ENCODE measurements at places on chromosomes 6 and 20. TPM values are rescaled to one million over a fixed set of nuclear protein-coding genes. Genes with fewer than 3 reads are reported as not detected.

- no peak for DNase-seq
Measured at GRCh38 chr6:43687079-43687436, 533 bp downstream of the MRPS18A start.

DNA sequence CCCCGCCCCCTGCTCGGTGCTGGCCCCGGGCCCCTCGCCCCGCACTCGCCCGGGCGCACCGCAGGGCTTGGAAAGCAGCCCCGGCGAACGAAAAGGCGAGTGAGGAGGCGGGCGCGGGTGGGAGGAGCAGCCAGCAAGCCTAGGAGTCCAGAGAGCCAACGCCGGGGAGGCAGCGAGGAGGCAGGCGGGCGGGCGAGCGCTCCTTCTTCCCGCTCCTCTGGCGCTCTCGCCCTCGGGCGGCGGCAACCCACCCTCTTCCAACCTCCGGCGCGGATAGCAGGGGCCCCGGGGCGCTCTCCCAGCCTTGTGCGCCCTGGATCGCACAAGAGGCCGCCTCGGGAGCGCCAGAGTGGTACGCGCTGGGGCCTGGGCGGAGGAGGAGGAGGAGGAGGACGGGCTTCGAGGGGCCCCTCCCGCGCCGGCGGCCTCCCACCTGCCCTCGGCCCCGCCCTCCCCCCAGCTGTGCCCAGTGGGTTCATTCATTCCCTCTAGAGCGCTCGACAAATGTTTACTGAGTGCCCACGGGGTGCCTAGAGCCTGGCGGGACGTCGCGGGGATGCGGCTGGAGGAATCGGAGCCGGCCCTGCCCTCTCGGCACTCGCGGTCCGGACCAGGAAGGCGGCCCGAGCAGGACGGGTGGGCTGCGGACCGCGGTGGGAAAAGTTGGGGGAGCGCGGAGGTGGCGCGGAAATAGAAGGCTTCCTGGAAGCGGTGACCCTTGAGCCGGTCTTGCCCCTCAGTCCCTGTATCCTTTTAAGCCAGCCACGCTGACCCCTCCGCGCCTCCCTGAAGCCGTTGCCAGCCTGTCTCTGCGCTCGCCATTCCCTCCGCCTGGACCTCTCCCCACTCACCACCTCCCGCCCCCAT is at the start of gene BMP7:
Gene BMP7 (minus strand): TSS at position 351 of the 867 bp plus-strand sequence. CDS start 519 bp downstream, outside the sequence.
- DNase-seq, result peak; percentile 36

GRCh38 chr20:41078329-41078728 is 49.7 kb downstream of the TOP1 start:
- peak; percentile 51 for DNase-seq

- no peak for DNase-seq
Measured at GRCh38 chr6:11258260-11259237, 26.1 kb upstream of the NEDD9 start.

- DNase-seq, result no peak
Measured at GRCh38 chr20:11110535-11110934, 436.7 kb upstream of the JAG1 start.

DNA sequence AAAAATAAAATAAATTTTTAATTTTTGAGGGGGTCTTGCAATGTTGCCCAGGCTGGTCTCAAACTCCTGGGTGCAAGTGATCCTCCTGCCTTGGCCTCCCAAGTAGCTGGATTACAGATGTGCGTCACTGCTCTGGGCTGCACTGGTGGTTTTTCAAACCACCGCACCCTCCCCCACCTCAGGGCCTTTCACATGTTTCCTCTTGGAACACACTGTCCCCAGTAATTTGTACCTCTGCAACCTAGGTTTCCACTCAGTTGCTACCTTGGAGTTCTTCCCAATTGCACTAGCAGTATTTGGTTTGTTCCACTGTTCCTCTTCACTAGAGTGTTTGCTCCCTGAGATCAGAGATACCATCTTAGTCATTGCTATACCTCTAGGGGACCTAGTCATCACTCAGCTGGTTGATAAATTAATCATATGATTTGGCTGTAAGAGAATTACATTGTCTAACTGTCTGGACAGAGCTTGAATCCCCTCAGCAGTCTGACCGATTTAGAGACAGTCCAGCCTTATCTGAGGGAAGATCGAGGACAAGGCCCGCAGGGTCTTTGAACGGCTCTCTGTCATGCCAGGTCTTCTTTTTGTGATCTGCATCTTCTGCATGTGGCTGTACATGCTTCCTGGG is 32.0 kb downstream of the CEP43 start:
- no peak for DNase-seq

DNA sequence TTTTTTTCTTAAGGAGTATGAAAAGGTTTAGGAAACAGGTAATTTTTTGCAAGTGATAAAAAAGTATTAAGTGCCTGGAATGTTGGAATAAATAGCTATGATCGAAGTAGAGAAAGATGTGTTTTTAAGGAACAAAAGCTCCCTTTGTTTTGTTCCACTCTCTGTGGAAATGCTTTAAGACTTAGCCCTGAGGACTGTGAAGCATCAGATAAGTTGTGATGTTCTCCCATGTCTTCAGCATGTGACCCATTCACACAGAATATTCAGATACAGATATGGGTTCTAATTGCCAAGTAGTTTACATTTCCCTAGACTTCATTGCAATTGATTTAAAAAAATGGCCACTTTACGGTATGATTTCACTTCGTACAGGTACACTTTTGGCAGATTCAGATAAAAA is 80.6 kb downstream of the KCNQ5 start:
- no peak for DNase-seq

DNA sequence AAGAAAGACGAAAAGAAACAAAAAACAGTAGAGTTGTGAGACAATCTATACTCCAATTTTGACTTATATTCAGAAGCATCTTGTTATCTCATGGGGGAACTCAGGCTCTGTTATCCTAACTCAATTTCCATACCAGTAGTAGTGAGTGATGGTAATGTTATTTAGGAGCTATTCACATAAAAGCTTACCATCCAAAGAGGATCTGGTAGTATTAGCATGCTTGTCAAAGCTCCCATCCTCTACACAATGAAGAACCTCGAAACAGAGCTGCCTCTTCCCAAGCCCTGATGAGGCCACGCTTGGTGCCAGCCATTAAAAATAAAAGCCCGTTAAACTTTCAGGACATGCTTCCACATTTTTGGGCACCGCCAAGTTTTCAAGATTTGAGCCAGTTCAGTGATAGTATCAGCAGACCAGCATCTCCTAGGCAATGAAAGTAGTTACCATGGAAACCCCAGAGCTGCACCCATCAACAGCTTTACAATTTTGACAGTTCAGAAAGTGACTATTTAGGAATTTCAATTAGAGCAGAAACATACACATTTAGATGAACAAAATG is 173.3 kb downstream of the CD83 start:
- DNase-seq, result no peak

GRCh38 chr20:44856442-44856841 is 29.1 kb upstream of the YWHAB start:
- no peak for DNase-seq

GRCh38 chr6:158557927-158558326 is 2.0 kb upstream of the TMEM181 start:
- DNase-seq, result no peak

- peak; percentile 18 for DNase-seq
Measured at GRCh38 chr6:132405143-132405915, 4.1 kb upstream of the MOXD1 start.

DNA sequence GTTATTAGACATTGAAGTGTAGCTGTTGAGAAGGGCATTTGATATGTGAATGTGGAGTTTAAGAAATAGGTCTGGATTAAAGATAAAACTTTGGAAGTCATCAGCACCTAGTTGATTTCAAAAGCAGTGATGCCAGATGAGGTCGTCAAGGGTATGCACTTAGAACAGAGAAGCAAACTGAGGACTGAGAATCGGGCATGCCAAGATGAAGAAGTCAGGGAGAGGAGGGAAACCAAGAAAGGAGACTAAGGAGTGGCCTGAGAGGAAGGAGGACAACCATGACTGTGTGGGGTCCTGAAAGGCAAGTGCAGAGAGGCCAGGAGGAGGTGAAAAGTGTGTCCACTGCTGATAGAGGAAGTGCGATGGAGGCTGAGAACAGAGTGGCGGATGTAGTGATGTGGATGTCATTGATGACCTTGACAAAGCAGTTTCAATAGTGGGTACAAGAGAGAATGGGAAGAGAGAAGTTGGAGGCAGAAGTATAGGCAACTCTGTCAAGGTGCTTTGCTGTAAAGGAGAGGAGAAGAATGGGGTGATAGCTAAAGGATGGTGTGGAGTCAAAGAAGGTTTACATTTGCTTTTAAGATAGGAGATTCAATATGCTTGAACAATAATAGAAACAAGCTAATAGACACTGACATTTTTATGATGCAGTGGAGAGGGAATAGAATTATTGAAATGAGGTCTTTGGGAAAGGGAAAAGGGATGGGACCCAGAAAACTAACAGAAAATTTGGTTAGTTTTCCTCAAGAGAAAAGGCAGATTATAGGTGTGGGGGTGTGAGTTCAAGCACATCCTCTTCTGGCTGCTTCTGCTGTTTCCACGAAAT is 139.7 kb upstream of the TMEM170B start:
- DNase-seq, result no peak

GRCh38 chr6:124955108-124955856 is 7.0 kb upstream of the RNF217 start:
- no peak for DNase-seq

GRCh38 chr20:59104831-59105230 is 58.8 kb upstream of the ZNF831 start:
- DNase-seq, result no peak

DNA sequence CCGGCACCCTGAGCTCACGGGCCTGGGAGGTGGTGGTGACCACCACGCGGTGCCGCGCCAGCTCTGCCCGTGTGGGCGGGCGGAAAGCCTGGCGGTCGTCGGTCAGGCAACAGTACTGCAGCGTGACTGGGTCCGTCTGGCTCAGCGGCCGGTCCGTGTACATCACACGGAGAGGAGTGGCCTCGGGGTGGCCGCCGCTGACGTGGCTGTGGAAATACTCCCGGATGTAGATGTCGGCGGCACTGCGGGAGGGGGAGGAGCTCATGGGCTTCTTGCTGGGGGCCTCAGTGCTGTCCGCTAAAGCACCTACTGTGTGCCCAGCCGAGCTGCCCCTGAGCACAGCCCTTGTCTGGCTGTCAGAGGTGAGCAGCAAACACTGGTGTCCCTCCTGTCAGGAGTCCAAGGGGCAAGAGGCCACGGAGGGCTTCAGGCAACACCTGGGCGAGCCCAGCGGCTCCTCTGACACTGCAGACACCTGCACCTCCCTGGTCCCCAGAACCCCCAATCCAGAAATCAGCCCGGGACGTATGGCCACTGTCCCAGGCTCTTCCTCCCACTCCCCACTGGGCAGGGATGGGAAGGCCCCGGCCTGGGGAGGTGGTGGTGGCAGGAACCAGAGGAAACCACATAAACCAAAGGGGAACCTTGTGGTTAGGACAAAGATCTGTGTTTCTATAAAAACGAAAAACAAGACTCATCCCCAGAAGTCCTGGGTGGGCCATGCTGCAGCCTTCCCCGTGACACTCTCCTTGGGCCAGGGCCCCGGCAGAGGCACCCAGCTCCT is 6.5 kb downstream of the HELZ2 start:
- no peak for DNase-seq

Gene MYL9
- not detected for total RNA-seq

Gene STMND1
- not detected for total RNA-seq

Gene FKBP1C
- total RNA-seq, result 0.17 TPM

Gene GNRH2
- total RNA-seq, result not detected

Gene ID4
- total RNA-seq, result 69.8 TPM
